ENCODE measurements at places on chromosomes 1 and 21. TPM values are rescaled to one million over a fixed set of nuclear protein-coding genes. Genes with fewer than 3 reads are reported as not detected.

The ST6GALNAC3 gene
- total RNA-seq: 2.5 TPM

The GJA8 gene
- not detected for total RNA-seq

The TIAM1 gene
- total RNA-seq: 3.0 TPM

The TMEM51 gene
- total RNA-seq: 8.6 TPM

The SLC25A34 gene
- total RNA-seq: 0.69 TPM

The KCNK1 gene
- 10.8 TPM for total RNA-seq

The ADCY10 gene
- 0.05 TPM for total RNA-seq

The LINGO4 gene
- total RNA-seq: not detected

The CAMK1G gene
- 13.1 TPM for total RNA-seq

The MCM3AP gene
- total RNA-seq: 129 TPM

The POGK gene
- 29.0 TPM for total RNA-seq

The C1orf115 gene
- total RNA-seq: 0.30 TPM

The PLA2G2C gene
- not detected for total RNA-seq

The EXO1 gene
- total RNA-seq: 7.9 TPM

The RBM11 gene
- total RNA-seq: not detected
